ENCODE measurements at places on chromosomes 6 and 20. TPM values are rescaled to one million over a fixed set of nuclear protein-coding genes. Genes with fewer than 3 reads are reported as not detected.

The EBF4 gene
- 0.09 TPM for total RNA-seq

The ZGPAT gene
- total RNA-seq = 11.8 TPM

The MRPS18B gene
- 110 TPM for total RNA-seq

The PCK1 gene
- total RNA-seq = not detected

The ECT2L gene
- under 0.01 TPM for total RNA-seq

The TEAD3 gene
- 4.6 TPM for total RNA-seq

The SSR1 gene
- 94.4 TPM for total RNA-seq

The PRR18 gene
- total RNA-seq = not detected

The LPIN3 gene
- 3.4 TPM for total RNA-seq

The LINC00237 gene
- total RNA-seq = not detected

The COL9A1 gene
- total RNA-seq = not detected

The FKBP5 gene
- total RNA-seq = 5.3 TPM
